ENCODE measurements at places on chromosomes 1 and 21. TPM values are rescaled to one million over a fixed set of nuclear protein-coding genes. Genes with fewer than 3 reads are reported as not detected.

Gene LRRC8C
- 27.1 TPM for total RNA-seq

Gene ANKRD45
- total RNA-seq: not detected

Gene ACOT11
- total RNA-seq: 1.1 TPM

Gene FCN3
- 0.32 TPM for total RNA-seq

Gene FCAMR
- total RNA-seq: not detected

Gene C1orf115
- 93.7 TPM for total RNA-seq

Gene ACBD6
- total RNA-seq: 50.0 TPM

Gene GLRX2
- 5.0 TPM for total RNA-seq

Gene KIF26B
- under 0.01 TPM for total RNA-seq

Gene GPR25
- not detected for total RNA-seq

Gene ARHGAP30
- not detected for total RNA-seq

Gene OR14A16
- not detected for total RNA-seq

Gene KCNK1
- not detected for total RNA-seq

Gene CCDC190
- total RNA-seq: 0.38 TPM

Gene SPRR2E
- total RNA-seq: not detected

Gene MTARC2
- 14.7 TPM for total RNA-seq
